NCI-H2171 (cell line): ENCODE measurements at places on chromosomes 11 and 22.

DNA sequence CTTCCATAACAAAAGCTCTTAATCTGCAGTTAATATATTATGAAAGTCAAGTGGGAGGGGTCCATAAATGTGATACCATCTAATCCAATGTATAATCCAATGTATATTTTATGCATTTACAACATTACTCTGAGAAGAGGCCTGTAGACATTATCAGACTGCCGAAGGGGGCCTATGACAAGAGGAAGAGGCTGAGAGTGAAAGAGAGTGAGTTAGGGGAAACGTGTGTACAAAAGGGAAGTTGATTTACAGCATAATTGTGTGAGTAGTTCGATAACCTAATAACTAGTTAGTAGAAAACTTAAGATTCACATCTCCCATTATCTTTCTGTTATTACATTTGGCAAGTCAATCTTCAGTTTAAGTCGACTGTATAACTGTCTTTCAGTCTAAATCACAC lies 86.6 kb downstream of the DDX10 start:
- no peak for DNase-seq

DNA sequence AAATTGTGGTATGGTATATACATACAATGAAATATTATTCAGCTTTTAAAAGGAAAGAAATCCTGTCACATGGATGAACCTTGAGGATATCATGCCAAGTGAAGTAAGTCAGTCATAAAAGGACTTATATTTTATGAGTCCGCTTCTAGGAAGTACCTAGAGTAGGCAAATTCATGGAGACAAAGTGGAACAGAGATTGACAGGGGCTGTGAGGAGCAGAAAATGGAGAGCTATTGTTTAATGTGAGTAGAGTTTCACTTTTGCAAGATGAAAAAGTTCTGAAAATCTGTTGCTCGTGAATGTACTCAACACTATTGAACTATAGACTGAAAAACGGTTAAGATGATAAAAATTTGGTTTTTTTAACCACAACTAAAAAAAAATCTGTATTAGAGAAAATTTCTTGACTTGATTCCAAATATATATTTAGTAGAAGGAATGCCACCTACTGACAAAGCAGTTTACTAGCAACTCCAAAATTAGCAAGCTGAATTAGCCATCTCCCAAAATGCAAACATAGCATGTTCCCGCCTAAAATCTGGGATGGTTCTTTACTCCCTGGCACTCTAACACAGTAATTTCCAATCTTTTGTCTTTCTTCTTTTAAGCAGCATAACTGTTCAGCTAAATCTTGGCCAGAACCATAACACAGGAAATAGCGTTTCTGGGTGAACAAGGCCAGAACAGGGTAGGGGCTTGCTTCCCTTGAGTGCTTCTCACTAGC lies 1.5 kb downstream of the UFD1 start:
- no peak for DNase-seq

DNA sequence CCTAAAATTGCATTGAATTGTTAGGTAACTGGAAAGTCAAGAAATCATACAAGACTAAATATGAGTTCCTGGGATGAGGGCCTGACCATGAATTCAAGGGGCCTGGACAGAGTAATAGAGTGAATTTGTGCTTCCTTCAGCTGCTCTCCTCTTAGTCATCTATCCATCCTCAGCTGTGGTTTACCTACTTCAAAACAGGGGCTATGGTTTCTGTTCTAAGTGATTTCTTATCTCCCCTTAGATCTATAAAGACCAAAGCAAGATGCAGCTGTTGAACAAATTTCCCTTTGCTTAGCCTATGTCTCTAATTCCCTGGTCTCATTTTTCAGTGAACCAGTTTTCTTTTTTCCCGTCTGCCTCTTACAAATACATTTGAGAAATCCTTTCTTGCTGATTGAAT lies 428.5 kb downstream of the FAM181B start:
- DNase-seq: no peak

GRCh38 chr11:898143-898511 lies 12.5 kb downstream of the CHID1 start:
- DNase-seq: no peak

- no peak for DNase-seq
These were observed 88.4 kb downstream of the UBASH3B start for GRCh38 chr11:122743949-122744348.

DNA sequence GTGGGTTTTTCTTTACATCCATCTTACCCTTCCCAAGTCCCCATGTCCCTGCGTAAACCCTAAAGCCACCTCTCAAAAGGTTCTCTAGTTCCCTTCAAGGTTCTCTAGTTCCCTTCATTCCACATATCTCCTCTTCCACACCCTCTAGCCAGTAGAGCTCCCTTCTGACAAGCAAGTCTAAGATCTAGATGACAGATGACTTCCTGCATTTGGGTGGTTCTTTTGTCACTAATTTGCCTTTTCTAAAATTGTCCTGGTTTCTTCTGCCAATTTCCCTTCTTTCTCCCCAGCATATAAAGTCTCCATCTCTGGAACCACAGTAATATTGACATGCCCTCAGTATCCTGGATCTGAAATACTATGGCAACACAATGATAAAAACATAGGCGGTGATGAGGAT lies 7.8 kb downstream of the CD3E start:
- DNase-seq: no peak

DNA sequence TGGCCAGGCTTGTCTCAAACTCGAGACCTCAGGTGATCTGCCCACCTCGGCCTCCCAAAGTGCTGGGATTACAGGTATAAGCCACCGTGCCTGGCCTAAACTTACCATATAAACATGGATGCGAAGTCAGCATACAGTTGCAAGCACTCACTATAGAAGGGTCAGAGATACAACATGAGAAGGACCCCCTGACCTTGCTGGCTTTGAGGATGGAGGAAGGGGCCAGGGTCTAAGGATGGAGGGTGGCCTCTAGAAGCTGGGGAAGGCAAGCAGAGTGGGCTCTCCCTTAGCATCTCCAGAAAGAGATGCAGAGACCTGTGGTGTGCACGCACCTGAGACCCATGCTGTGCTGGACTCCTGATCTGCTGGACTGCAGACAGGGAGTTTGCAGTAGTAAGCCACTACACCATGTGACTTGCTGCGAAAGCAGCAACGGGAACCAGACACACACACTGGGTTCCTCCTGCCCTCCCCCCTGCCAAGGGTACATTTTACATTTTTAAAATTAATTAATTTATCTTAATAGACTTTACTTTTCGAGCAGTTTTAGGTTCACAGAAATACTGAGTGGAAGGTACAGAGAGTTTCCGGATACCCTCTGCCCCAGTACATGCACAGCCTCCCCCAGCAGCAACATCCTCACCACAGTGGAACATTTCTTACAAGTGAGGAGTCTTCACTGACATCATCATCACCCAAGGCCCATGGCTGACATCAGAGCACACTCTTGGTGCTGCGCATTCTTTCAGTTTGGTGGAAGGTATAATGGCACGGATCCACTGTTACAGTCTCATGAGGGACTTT lies 170.1 kb upstream of the B3GAT1 start:
- no peak for DNase-seq

DNA sequence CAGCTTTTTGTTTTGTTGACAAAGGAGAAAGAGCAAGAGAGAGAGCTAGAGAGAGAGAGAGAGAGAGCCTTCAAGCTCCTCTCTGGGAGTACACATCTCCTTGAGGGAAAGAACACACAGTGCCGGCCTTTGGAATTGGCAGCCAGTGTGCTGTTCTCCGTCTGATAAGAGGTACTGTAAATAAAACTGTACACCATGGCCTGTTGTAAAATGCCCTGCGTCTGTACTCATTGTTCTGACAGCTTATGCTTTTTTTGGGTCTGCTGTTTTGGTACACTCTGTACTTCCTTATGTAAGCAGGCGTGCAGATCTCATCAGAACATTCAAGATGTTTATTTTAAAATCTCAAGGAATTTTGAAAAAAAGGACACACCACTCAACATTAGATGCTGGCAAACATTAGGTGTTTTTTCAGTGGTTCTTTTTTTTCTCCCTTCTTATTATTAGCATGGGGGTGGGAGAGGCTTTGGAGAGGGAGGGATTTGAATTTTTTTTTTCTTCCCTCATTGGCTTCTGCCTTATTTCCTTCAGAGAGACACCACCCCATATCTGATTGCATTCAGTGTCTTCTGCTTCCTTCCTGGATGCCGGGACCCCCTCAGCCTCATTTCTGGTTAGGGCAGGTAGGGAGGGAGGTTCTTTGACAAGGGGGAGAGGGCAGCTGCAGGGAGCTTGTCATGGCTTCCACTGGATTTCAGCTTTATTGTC lies 116.8 kb upstream of the NNMT start:
- no peak for DNase-seq

GRCh38 chr11:26608507-26609146 lies 36.6 kb upstream of the MUC15 start:
- DNase-seq: no peak

- no peak for DNase-seq
These were observed 33.4 kb downstream of the FDX1 start for GRCh38 chr11:110463153-110463552.

DNA sequence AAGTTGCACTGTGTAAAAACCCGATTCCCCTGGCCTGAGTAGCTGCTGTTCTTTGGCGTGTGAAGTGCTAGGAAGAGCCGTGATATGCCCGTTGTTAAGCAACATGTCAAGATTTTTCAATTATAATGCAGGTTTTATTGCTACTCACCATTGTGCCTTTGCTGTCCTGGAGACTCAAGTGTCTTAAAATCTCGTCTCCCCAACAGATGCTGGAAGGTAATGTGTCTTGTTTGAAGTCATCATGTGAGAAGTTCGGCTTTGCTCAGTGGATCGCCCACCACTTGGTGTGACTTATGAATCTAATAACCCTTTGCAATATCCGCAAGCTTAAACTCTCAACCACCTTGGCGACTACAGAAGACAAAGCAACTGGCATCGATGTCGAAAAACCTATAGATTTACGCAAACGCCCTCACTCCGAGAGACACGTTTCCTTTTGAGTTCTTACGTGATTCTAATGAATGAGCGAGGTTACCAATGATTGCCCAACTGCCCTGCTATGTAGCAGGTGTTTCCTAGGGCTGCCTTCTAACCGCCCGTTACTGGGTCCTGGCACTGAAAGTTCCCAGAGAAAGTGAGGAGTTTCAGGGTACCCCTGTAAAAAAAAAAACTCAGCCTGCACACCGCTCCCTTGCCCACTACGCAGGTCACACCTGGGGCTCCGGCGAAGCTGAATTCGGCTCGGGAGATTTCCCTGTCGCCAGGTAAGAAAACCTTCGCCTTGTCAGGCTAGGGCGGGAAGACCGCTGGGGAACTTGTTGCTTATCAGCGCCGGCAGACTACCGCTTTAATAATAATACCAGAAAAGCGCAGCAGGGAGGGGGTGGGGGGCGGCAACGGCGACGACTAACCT lies 21.2 kb upstream of the BDNF start:
- DNase-seq: no peak

GRCh38 chr11:57279116-57279515 lies 42.1 kb upstream of the APLNR start:
- DNase-seq: no peak

DNA sequence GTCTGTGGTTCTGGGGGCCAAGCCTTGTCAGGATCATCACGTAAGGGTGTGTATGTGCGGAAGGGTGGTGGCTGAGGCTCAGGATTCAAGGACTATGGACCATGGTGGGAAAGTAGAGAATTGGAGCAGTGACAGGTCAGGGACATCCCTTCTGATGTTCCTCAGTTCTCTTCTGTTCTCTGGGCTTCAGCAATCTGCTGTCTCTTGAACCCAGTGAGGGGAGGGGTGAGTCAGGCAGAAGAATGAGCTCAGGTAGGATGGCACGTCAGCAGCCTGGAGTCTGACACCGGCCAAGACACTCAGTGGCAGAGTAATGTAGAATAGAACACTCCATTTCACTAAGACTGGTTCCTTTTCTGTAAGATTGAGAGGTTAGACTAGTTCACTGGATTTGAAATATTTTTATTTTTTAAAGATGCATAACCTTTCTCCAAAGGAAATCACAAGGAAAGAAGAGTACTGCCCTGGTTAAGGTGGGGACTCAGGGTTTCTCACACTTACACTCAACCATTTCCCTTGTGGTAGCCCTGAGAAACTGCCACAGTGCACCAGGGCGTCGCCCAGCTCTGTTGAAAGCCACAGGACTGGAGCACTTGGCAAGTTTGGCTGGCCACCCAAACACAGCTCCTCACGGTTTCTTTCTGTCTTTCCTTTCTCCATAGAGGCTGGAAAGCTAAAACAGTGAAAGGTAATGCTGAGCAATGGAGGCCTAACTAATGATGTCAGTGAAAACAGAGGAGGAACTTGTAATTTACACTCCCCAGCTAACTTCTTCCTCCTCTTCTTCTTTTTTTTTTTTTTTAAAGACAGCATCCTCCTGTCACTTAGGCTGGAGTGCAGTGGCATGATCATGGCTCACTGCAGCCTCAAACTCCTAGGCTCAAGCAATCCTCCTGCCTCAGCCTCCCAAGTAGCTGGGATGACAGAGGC lies 23.1 kb upstream of the MICAL2 start:
- no peak for DNase-seq

DNA sequence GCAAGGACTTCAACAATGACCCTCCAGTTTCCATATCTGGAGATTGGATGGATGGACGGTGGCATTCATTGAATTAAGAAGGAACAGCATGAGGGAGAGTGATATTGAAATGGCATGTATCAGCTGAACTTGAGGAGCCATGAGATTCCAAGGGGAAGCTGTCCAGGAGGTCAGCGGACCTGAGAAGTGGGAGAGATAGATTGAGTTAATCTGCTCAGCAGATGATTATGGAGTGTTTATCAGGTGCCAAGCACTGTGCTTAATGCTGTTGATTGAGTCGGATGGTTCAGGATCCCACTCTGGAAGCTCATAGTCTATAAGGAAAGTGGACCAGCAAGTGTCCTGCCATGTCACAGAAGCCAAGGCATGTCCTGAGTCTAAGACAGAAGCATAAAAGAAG lies 581.3 kb downstream of the INSC start:
- DNase-seq: no peak

GRCh38 chr11:119316729-119317591 lies at the start of gene MCAM:
TSS of gene MCAM (minus strand) at chr11:119317130. CDS start at chr11:119317101, 29 bp downstream.
- DNase-seq: no peak
